M059J (cell line): ENCODE measurements at places on chromosomes 2 and 18.
A peak's percentile ranks its signal among the peaks of the same experiment; 100 is the strongest.

GRCh38 chr2:236574000-236574399 lies 4.4 kb downstream of the ACKR3 start:
- no peak for DNase-seq

DNA sequence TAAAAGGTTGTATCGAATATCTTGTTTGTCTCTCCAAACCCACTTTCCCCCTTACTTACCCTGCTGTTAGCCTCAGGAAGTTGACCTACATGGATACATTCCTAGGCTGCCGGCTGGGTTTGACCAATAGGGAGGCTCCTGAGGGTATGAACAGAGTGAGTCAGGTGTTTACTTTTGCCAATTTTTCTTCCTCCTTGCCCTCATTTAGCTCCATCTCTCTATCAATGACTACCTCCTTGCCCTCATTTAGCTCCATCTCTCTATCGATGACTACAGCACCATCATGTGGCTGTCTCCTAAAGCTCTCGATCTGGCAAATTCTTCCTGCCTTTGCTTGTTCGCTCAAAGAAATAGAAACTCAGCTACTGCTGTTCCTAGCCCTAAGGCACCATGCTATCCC lies 571.9 kb upstream of the CRIM1 start:
- peak; percentile 30 for DNase-seq

DNA sequence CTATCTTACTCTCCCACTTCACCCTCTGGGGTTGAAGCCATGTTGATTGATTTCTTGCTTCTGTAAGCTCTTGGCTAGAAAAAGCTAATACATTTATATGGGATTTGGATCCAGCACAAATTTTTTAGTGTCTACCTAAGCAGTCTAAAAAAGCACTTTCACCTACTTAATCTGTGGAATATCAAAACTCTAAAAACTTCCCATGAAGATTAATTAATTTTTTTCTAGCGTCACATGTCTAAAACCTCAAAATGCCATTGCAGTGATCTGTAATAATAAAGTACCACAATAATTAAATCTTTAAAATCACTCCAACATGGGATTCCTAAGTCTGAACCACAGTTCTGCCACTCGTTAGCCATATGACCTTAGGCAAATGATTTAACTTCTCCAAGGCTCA lies 180.1 kb downstream of the EN1 start:
- peak; percentile 43 for DNase-seq

DNA sequence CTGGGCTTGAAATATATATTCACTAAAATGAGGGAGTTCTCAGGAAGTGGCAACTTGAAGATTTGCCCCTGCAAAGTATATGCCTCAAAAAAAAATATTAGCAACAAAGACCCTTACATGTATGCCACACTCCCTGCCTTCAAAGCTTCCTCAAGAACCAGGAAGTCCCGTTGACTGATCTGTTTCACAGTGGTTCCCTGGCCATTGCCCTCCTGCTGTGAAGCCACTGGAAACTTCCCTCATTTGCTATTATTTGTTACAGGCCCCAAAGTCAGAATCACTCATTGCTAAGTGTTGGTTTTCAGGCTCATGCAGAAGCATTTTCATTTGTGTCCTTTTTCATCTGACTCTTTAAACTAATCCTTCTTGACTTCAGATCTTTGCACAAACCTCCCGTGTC lies 421.5 kb downstream of the ZNF521 start:
- no peak for DNase-seq

DNA sequence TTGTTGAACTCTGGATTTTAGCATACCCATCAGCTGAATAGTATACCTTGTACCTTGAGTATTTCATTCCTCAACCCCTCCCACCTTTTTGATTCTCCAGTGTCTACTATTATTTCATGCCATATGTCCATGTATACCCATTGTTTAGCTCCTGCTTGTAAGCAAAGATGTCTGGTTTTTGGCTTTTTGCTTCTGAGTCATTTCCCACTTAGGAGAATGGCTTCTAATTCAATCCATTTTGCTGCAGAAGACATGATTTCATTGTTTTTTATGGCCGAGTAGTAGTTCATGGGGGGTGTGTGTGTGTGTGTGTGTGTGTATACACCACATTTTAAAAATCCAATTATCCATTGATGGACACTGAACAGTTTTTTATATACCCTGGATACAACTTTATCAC lies 24.3 kb upstream of the MOCOS start:
- no peak for DNase-seq

DNA sequence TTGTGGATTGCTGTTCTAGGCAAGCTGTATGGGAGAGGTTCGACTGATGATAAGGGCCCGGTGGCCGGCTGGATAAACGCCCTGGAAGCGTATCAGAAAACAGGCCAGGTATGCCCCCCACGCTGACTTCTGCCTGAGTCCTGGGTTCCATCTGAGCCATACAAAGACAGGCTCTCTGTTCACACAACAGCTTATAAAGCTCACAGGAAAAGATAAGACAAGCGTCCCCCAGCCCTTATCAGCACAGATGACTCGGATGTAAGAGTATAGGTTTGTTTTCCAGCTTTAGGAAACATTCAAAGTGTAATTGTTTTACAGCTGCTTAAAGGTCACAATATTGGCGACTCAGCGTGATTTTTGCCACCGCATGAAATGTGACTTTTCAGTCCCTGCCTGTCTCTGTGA lies 12.7 kb downstream of the CNDP2 start:
- no peak for DNase-seq
